ENCODE measurements at places on chromosomes 3 and 15.
A peak's percentile ranks its signal among the peaks of the same experiment; 100 is the strongest.

GRCh38 chr3:10339376-10339955, 18.6 kb upstream of the SEC13 start:
- no peak for DNase-seq

DNA sequence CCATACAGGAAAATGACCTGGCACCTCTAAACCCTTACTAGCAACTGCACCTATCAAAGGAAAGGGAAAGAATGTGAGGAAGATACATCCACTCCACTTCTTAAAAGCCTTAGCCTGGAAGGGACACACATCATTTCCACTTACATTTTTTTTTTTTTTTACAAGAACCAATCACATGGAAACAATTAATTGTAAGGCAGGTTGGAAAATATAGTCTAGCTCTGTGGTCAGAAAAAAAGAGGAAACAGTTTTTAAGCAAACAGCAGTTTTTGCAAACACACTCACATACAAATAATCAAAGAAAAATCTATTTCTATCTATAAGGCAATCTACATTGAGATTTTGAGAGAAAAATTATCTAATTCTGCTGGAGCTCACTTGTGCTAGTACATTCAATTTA, 98.9 kb upstream of the SPRED1 start:
- no peak for DNase-seq

- no peak for DNase-seq
Observed at GRCh38 chr3:11536132-11536935, 107.4 kb downstream of the VGLL4 start.

GRCh38 chr3:119292666-119293065, 1.5 kb upstream of the ARHGAP31 start:
- peak; percentile 6 for DNase-seq

- no peak for DNase-seq
Observed at GRCh38 chr3:72070005-72070404, 285.1 kb upstream of the PROK2 start.

DNA sequence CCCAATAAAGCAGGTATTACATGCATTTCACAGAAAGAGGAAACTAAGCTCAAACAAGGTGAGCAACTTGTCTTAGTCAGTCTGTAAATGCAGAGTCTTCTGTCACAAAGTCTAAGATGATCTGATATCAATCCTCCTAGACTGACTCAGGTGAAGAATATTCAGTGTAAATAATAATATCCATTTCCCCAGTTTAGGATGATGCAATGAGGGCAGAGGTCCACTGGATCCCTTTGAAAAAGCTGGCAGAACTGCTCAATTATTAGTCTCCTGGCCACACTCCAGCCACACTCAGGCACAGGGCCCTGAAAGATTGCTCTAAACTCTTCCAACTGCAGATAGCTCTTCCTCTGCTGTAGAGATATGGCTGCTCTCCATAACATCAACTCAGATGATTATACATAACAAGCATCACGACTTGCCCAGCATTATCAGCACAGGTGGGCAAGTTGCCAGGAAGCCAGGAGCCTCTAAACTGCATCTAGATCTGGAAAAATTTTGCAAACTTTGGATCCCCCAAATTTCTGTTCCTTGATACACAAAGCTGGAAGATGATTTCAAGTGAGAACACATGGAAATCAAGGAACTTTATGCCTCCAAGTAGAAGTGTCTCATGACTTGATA, 129.8 kb upstream of the CPNE4 start:
- DNase-seq: peak; percentile 40
